Astrocyte (in vitro differentiated cells and primary cell): ENCODE measurements at places on chromosomes 6 and 20. TPM values are rescaled to one million over a fixed set of nuclear protein-coding genes. Genes with fewer than 3 reads are reported as not detected.

Gene OR12D3
- not detected in 2 replicates for total RNA-seq

Gene CRISP3
- not detected in 2 replicates for total RNA-seq

Gene SSTR4
- total RNA-seq = not detected in 2 replicates

Gene SLC32A1
- not detected in 2 replicates for total RNA-seq

Gene PNISR
- total RNA-seq = 54.3 and 62.2 TPM in 2 replicates

Gene SOBP
- 4.7 and 7.6 TPM in 2 replicates for total RNA-seq

Gene COL20A1
- total RNA-seq = 3.1 and 5.0 TPM in 2 replicates

Gene TPD52L1
- 32.4 and 32.8 TPM in 2 replicates for total RNA-seq

Gene BMP6
- 2.2 and 2.8 TPM in 2 replicates for total RNA-seq
